Right renal cortex interstitium (tissue), 3 donors: ENCODE measurements at places on chromosomes 2 and 18.

DNA sequence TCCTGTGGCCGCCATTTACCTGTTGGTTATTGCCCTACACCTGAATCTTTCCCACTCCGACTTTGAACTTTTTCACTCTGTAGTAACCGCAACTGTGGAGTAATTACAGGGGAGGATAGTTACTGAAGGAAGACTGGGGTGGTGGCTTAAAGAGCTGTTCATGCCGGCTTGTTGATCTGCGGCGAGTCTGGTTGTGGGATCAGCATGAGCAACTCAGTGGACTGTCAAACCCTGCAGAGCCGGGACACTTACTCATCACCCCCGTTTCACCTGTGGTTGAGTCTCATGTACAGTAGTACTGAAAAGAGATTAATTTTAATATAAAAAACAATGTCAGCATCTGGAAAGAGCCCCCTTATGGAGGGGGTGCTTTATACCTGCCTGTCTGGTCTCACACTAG is 2.1 kb downstream of the ASB1 start:
- no peak for DNase-seq

DNA sequence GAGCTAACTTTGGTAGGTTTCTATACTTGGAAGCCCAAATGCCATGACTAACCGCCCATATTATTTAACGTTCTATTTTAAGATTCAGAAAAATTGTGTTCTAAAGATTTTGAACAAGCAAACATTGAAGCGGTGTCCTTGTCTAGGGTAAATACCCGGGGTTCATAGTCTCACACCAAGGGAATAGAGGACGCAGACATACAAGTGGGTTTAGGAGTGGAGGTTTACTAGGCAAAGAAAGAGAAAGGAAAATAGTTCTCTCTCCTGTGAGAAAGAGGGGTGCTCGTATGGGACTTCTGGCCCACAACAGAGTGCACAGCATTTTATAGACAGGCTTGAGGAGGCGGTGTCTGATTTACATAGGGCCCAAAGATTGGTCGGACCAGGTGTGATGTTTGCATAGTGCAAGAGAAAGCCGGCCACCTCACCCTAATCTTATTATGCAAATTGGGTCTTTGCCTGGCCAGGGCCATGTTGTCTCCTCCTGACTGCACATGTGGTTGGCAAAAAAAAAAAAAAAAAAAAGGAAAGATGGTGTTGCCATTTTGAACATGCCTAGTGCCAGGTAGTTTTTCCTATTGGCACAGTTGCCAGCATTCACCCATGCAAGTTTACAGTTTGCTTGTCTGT is 1062.6 kb downstream of the LRP1B start:
- DNase-seq: no peak

- peak; percentile 60 for DNase-seq
Observed at GRCh38 chr2:86035883-86036668, 69.6 kb downstream of the POLR1A start.

- no peak for DNase-seq
Observed at GRCh38 chr18:50875966-50876536, 2.9 kb upstream of the ME2 start.

GRCh38 chr18:10805587-10806118 is 279.8 kb downstream of the NAPG start:
- no peak for DNase-seq

DNA sequence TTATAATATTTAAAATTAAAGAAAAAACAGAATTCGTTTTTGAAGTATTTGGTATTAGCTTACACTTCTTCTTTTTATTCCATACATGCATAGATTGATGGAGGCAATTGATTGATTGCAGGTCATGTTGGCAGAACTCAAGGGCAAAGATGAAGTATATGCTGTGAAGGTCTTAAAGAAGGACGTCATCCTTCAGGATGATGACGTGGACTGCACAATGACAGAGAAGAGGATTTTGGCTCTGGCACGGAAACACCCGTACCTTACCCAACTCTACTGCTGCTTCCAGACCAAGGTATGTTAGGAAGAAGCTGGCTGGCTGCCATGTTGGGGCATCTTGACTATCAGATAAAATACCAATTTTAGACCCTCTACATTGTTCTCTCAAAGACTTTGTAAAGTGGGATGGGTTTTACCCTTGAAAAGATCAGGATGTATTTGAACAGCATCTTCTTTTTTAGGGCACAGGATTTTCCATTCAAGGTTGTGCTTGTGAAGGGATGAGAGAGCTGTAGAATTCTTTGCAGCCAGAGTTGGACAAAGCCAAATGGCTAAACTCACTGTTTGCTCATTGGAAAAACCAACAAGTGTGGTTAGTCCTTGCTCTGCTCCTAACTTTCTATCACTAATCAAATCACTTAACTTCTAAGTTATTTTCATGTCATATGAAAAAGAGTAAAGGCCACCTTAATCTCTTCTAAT is 286.8 kb upstream of the EPAS1 start:
- DNase-seq: no peak

GRCh38 chr2:223100061-223100511 is 48.1 kb downstream of the KCNE4 start:
- peak; percentile 36 for DNase-seq

- no peak for DNase-seq
Observed at GRCh38 chr2:167386694-167387093, 498.4 kb downstream of the XIRP2 start.

- no peak for DNase-seq
Observed at GRCh38 chr2:174051068-174051467, 85.9 kb upstream of the SP3 start.

GRCh38 chr2:44928483-44929158 is 12.9 kb upstream of the SIX3 start:
- no peak for DNase-seq

DNA sequence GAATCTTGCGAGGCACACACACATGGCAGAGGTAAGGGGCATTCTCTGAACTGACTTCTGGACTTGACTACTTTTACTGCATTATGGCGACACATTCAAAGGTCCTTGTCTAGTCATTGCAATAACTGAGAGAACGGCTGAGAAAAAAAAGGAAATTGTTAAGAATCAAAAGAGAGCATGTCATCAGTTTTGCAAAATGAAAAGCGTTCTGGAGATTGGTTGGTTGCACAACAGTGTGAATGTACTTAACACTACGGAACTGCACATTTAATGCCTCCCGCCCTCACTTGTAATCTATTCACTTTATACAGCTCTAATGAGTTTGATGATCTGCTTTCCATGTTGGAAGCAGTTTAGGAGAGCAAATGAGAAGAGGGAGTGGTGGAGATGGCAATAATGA is 68.5 kb upstream of the NFU1 start:
- DNase-seq: no peak

- DNase-seq: no peak
Observed at GRCh38 chr2:118122594-118123281, 34.5 kb downstream of the INSIG2 start.

GRCh38 chr2:217436386-217436785 is 566.4 kb downstream of the TNS1 start:
- DNase-seq: no peak

DNA sequence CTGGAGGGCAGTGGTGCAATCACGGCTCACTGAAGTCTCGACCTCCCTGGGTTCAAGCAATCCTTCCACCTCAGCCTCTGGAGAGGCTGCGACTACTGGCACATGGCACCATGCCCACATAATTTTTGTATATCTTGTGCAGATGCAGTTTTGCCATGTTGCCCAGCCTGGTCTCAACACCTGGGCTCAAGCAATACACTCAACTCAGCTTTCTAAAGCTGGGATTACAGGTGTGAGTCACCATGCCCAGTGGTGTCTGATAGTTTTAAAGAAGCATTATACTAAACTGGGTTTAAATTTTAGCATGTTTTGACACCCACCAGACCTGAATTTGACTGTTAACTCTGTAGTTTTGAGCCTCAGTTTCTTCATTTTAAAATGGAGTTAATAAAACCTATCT is 109.4 kb upstream of the SLC38A11 start:
- DNase-seq: no peak

- DNase-seq: no peak
Observed at GRCh38 chr18:581096-581495, 916 bp downstream of the CETN1 start.

DNA sequence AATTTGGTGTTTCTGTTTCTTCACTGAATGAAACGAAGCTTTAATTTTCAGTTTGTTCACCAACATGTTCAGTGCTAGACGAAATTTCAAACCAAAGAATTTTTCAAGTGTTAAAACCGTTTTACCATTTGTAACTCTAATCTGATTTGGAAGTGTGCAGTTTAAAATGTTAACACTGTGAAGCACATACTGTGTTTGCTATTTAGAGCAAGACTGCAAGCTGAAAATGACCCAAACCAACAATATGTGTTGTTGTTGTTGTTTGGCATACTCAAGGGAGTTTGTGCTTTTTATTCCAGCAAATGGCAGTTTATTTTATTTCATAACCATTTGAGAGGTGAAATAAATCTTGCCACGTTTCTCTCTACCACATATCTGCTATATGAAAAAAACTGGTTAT is 128.4 kb upstream of the CDH7 start:
- DNase-seq: no peak

DNA sequence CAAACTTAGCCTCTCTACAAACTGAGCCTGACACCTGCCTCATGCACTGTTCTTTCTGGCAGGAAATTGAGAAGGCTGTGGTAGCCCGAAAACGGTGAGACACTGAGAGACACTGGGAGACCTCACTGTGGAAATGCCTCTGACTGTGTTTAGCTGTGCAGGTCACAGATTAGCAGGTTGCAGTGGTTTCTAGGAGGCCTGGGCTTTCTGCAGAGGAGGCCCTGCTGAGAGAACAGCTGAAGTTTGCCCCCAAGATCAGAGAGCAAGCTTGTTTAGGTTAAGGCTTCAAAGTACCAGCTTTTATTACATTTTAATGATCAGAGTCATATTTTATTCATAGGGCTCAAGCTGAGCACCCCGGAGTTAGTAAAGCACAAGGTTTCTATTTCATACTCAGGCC is 68.7 kb upstream of the LYPD6 start:
- DNase-seq: no peak

- DNase-seq: peak; percentile 50
Observed at GRCh38 chr2:60880643-60881046, 729 bp upstream of the REL start.

DNA sequence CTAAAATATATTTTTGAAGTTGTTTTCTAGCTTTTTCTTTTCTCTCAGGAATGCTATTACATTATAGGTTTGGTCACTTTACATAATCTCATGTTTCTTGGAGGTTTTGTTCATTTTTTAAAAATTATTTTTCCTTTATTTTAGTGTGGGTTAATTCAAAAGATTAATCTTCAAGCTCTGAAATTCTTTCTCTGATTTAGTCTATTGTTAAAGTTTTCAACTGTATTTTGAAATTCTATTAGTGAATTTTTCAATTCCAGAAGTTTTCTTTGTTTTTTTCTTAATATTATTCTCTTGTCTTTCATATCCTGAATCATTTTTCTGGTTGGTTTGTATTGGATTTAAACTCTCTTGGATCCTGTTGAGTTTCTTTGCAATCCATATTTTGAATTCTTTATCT is 80.4 kb downstream of the MSTN start:
- no peak for DNase-seq

DNA sequence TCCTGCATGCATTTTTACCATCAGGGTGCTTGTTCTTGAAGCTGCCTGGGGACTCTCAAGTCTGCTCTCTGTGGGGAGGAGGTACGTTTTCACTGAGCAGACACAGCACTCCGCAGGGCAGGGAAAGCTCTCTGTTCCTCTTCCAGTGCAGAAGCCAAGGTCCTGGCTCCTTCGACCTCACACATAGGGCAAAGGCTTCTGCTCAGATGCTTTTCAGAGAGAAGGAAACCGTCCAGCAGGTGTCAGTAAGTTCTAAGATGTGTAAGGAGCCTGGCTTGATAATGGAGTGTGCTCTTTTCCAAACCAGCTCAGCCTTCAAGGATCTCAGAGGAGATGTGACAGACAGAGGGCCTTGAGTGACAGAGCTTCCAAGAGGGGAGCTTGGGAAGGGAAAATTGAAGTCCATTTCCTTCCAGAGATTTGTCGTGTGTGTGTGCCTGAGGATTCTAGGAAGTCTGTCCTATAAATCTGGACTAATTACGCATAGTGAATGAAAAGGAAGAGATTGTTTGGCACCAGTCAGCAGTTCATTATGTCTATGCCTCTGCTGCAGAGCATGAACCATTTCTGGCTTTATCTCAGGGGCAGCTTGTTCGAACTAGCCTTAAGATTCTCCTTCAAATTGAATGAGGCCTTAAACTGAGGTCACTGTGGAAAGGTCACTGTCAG is 67.3 kb upstream of the UPP2 start:
- DNase-seq: no peak

- no peak for DNase-seq
Observed at GRCh38 chr2:85529809-85530208, 9.2 kb upstream of the MAT2A start.

DNA sequence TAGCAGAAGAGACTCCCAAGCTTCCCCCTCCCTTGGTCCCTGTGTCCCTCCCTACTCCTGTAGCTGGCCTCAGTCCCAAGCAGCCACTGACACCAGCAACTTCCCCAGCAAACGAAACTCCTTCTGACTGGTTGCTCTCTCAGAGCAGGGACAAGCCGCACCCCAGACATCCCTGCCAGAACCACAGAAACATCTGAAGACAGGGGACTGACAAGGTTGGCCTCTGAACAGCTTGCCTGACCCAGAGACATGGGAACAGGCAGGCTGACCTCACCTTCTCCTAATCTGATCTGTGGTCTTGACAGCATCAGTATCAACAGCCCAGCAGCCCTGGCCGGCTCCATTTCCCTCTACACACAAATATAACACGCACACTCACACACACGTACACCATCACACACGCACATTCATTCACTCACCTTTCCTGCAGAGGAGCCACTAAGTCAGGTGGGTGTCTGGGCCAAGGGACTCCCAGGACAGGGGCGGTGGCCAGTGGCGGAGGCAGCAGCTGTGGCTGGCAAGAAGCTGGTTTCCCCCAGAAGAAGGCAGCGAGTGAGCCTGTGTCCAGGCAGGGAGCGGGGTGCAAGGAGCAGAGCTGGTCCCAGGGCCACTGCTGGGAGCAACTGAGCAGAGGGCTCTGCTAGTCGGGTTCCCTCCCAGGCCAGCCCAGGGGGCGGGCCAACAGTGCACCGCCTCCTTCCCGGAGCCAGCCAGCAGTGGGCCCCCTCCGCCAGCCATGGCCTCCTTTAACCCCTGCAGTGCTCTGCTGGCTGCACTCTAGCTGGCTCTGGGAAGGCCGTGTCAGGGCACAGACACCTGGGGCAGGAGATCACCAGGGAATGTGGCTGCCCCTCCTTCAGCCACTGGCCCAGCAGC is 59.1 kb downstream of the TNS1 start:
- no peak for DNase-seq

DNA sequence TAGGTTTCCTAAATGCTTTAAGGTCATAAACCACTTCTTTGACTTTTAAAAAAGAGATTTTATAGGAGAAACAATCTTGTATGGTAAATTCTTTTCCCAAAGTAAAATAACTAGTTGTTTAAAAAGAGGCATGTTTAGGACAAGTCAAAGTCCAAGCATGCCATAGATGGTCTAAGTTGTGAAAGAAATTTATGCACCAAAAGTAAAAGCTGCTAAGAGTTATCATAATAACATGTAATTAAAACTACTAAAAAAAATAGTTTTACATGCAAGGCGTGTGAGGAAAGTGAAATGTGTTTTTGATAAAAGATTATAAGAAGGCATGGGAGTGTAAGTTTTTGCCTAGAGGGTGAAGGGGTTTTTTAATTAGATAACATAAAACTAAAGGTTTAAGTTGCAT is 22.5 kb downstream of the FAM210A start:
- DNase-seq: no peak
